ENCODE measurements at places on chromosomes 2 and 18.

- no peak for DNase-seq
- no peak overlapping the region for H3K4me3 ChIP-seq
- peaks cover 61% of the 10 kb centered on the region for H3K36me3 ChIP-seq
- H3K27ac ChIP-seq: no peak overlapping the region
- no peaks in the 10 kb centered on the region for H3K27me3 ChIP-seq
Measured at GRCh38 chr2:47838686-47839085, 55.7 kb downstream of the MSH6 start.

DNA sequence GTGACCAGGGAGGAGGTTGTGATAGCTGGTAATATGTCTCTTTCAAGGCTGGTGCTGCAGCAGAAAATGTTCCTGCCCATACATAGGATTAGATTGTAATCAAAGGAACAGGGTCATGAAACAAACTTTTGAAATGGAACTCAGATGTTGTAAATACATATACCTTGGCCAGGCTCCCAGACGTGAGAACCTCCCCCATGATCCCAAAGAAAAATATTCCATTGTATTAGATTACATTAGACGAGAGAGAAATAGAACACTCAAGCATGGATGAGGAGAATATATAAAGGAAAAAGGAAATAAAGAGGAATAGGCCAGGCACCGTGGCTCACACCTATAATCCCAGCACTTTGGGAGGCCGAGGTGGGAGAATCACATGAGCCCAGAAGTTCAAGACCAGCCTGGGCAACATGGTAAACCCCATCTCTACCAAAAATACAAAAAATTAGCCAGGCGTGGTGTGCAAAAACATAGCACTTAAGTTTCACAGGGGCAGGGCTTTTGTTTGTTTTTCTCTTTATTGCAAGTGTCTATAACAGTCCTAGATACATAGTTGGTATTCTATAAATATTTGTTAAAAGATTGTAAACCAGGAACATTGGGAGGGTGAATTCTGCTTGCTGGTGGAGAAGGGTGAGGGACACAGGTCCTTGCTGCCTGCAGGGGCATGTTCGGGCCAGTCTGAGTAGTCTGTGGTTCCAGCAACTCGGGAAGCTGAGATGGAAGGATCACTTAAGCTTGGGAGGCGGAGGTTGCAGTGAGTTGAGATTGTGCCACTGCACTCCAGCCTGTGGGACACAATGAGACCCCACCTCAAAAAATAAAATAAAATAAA lies 52.8 kb downstream of the RPL37A start:
- no peak overlapping the region for H3K27ac ChIP-seq
- H3K27me3 ChIP-seq: no peaks in the 10 kb centered on the region
- H3K4me3 ChIP-seq: no peak overlapping the region
- H3K4me1 ChIP-seq: peaks cover 63% of the 10 kb centered on the region
- DNase-seq: no peak

- no peak overlapping the region for H3K4me3 ChIP-seq
- H3K27ac ChIP-seq: peak overlapping the region; percentile 52
- no peaks in the 10 kb centered on the region for H3K27me3 ChIP-seq
- DNase-seq: no peak
Measured at GRCh38 chr2:48508461-48509124, 21.4 kb upstream of the STON1 start.

- H3K27ac ChIP-seq: peak overlapping the region; percentile 86
- no peaks in the 10 kb centered on the region for H3K27me3 ChIP-seq
- DNase-seq: no peak
- peaks cover 56% of the 10 kb centered on the region for H3K4me1 ChIP-seq
- peak overlapping the region; percentile 77 for H3K4me3 ChIP-seq
Measured at GRCh38 chr18:54222922-54223567, 1.4 kb downstream of the MBD2 start.

DNA sequence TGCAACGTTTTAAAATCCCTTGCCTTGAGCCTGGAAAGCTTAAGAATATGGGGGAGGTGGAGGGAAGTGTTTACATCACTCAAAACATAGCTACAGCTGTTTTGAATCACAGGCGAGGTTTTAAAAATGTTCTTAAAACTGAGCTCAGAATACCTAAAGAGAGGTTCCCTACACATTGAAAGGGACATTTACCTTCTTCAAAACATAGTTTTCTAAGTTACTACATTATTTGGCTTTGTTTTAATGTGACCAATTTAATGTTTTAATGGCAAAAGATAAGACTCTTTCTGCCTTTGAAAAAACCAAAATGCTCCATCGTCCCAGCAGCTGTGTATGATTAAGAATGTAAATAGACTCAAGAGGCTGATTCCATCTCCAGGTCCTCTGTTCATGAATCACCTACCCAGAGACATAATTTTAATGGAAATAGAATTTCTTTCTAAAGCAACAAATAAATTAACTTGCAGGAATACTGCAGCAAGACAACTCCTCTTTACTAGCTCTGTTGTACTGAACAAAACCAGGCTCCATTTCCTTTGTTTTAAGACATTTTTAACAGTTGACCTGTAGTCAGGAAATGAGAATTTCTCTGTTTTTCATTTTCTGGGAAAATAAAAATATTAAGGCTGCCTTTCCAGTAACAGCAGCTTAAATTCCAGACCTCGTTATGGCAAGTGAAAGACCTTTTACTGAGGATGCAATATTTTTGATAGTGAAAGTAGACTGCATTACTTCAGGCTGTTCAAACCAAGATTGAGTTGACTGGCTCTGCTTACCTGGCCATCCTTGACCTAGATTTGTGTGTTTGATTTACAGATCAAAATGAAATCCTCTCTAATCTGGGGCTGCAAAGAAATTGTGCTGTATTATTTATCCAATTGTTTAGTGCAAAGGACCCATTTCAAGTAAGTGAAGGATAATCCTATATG lies 33.7 kb upstream of the WDR75 start:
- no peaks in the 10 kb centered on the region for H3K4me1 ChIP-seq
- no peaks in the 10 kb centered on the region for H3K27me3 ChIP-seq
- peak overlapping the region; percentile 60 for H3K27ac ChIP-seq
- no peaks in the 10 kb centered on the region for H3K36me3 ChIP-seq
- no peak for DNase-seq
